ENCODE measurements at places on chromosomes 16 and 17.
A peak's percentile ranks its signal among the peaks of the same experiment; 100 is the strongest.

DNA sequence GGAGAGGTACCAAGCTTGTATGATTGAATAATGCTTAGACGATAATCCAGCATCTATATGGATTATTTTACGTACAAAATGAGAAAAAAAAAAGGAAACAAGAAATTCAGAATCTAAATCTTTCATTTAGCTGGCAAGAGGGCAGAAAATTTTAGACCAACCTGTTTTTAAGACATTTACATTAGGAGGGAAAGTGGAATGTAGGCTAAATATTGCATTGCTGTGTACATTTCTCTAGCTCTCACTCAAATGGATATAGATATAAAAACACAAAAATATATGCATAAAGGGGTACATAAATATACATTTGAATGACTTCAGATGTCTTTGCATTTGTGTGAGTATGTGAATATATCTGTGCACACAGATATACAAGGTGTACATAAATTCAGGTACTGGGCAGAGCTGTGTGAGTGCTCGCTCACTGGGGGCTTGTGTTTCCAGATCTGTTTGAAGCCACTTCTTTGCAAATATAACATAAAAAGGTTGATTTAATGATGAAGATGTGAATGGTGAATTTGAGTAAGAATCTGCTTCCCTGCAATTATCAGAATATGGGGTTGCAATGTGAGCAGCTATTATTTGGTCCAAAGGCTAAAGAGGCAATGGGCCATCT is 14.2 kb upstream of the ZFHX3 start:
- DNase-seq = no peak

DNA sequence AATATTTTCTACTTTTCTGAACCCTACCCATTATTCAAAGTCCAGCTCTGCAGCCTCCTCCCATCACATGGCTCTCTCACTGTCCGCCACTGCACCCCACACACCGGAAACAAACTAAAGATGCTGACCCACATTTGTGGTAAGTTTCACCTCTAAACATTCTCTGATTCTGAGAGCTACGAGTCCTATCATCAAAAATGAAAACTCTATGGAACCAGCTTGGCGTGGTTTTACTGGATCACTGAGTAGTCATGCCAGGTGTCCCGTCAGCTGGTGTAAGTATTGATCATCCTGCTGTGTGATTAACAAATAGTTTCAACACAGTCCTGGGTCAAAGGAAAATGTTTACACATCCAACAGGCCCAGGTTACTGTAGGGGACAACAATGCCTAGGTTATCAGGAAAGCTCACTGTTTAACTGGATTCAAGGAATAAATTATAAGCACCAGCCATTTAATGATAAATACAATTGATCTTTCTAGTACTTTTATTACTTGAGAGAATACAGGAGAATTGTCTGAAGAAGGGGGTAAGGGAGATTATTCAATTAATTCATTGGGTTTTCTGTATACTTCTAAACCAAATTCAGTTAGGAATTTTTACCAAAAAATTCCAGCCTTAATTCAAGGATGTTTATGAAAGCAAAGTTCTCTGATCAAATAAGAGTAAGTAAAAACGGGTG is 33.9 kb downstream of the CYTH1 start:
- DNase-seq = no peak

DNA sequence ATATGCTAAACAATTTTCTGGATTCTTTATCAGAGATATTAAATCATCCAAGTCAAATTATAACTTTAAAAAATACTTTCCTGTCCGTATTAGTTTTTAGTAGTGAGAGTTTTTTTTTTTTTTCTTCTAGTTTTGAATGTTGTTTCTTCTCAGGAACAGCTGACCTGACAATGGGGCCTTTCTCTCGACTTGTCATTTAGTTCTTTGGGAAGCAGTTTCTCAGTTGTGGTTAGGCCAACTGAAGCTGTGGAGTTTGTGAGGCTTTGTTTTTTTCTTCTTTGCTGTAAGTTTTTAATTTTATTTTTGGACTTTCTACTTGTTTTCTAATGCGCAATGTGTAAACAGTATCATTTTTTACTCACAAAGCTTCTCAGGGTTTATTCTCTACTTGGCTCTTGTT is 140.8 kb downstream of the FTO start:
- no peak for DNase-seq

- DNase-seq = no peak
Observed at GRCh38 chr17:56887552-56888467, 26.0 kb downstream of the TRIM25 start.

- no peak for DNase-seq
Observed at GRCh38 chr16:87918338-87918737, 18.0 kb downstream of the CA5A start.

DNA sequence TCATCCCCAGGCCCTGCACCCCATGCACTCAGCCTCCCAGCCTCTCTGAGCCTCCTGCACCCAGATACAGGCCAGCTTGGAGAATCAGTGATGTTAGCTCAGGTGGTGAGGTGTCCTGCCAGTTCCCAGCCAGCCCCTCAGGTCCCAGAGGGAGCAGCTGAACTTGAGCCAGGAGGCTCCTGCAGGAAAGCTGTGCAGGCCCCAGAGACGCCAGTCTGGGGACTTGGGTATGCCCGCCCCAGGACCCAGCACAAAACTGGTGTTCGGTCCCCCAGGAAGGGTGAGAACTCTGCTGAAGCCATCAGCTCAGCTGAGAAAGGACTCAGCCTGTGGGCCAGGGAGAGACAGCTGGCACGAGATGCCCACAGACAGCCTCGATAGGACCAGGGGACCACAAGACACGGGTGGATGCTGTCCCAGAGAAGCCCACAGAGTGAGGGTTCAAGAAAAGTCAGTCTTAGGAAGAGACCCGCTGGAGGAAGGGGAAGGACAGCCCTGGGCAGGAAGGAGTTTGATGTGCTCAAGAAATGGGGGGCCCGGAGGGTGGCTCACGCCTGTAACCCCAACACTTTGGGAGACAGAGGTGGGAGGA is 11.0 kb downstream of the ENDOV start:
- no peak for DNase-seq

GRCh38 chr16:84562174-84562815 is 55.6 kb downstream of the COTL1 start:
- DNase-seq = no peak

GRCh38 chr16:77897129-77897437 is 108.7 kb downstream of the VAT1L start:
- no peak for DNase-seq

DNA sequence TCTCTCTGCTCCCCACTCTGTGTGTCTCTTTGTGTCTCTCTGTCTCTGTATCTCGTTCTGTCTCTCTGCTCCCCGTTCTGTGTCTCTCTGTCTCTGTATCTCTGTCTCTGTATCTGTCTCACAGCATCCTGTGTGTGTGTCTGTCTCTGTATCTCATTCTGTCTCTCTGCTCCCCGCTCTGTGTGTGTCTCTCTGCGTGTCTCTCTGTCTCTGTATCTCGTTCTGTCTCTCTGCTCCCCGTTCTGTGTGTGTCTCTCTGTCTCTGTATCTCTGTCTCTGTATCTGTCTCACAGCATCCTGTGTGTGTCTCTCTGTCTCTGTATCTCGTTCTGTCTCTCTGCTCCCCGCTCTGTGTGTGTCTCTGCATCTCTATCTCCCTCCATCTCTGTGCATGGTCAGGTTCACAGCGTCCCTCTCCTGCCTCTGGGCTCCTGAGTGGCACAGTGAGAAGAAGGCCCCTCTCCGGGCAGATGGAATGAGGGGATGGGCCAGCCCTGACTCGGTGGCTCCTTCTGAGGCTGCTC is 38.9 kb upstream of the CIBAR2 start:
- no peak for DNase-seq

- DNase-seq = no peak
Observed at GRCh38 chr17:77200711-77201110, 59.9 kb downstream of the SEC14L1 start.

DNA sequence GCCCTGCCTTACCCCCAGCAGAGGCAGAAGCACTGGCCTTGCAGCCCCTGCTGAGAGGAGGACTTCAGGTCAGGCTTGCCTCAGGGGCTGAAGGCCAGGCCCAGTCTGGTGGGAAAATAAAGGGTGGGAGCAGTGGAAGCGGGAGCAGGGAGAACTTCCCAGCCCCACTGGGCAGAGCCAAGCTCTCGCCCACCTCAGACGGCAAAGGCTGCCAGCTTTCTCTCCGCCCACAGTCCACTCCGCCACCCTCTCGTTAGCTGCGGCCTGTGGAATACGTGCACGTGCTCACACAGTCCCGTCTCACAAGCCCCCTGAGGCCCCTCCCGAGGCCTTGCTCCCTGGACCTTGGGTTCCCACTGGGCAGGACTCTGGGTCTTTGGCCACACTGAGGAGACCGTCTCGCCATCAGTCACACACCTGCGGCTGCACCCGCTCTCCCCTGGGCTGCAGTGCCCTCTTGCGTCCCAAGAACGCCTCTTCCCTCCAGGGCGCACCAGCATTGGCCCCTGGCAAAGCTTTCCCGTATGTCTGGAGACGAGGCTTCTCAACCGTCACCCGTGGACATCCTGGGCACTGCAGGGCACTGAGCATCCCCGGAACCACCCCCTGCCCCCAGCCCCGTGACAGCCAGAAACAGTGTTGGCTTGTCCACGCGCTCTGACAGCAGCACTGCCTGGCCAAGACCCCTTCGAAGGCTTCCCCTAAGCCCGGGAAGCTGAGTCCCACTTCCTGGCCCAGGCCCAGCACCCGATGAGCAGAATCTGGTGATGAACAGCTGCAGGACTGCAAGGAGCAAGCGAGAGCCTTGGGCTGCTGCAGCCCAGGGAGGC is 8.3 kb downstream of the MRPL28 start:
- peak; percentile 98 for DNase-seq

DNA sequence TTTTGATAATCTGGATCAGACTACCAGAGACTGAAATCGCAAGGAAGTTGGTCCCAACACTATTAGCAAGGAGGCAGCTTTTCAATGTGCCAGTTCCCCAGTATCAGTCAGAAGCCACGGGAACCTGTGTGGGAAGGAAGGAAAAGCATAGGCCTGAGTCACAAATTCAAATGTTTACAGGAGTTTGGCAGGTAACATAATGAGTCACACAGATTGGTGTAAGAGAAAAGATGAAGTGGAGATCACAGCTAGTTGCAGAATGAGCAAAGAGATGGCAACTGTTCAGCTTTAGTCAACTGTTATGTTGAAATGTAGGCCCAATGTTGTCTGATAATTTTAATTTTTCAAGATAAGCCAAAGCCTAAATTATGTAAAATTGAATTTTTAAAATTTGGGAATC is 28.1 kb upstream of the ITGA2B start:
- DNase-seq = peak; percentile 19

- peak; percentile 39 for DNase-seq
Observed at GRCh38 chr16:72530434-72530833, 358.5 kb upstream of the PMFBP1 start.

DNA sequence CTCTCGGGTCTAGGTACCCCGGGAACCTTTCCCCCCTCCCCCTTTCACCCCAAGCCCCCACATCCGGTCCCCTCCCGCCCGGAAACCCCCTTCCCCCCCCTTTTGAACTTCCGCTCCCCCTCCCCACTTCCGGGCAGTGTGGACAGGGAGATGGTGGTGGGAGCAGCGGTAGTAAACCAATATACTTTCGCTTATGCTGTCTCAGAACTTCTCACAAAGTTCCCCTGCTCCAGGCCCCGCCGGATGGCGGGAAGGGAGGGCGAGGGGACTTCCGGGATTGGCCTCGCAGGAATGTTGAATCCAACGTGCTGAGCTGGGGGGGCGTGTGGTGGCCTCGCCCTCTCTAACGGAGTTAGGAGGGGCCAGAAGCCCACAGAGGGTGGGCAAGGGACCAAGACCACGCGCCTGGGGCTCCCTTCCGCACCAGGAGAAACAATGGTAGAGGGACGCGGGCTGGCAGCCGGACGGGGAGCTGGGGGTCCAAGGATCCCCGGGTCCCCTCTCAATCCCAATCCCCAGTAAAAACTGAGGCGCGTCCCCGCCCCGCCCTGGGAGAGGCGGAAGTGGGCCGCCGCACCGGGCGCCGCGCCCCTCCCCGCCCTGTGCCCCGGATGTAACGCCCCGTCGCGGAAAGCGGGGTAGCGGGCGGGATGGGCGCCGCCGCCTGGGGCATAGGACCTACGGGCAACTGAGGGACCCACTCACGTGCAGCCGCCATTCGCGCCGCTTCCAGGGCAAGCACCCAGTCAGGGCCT is 742 bp downstream of the PFN1 start:
- no peak for DNase-seq

DNA sequence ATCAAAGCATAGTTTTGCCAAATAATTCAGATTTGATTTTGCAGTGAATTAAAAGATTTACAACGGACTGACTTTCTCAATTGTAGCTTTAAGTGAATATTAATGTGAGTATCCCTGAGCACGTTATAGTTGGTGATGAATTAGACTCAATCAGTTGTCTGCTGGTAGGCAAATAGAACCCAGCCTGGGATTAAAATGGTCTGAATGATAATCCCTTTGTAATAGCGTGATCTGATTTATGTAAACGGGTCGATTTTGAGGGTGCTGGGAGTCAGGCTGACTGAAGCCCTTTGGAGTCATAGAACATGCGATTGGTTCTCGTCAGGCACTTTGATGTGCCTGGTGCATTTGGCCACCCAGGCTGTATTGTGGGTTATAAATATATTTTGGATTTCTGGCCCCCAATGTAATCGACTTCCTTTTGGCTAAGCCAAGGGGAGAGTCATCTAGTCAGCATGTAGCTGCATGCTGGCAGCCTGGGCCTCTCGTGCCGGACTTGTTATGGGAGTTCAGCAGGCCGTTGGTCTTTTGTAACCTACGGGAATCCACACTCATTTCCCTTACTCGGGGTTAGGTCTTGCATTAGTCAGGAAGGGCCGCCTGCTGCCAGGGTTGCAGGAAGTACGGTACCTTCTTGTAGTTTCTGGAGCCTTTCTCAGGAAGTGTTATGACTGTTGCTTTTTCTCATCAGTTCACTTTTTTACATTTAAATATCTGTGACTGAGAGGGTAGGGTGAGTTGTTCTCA is 5.4 kb downstream of the PGS1 start:
- DNase-seq = peak; percentile 80

GRCh38 chr17:42472709-42473521 is 14.2 kb downstream of the ATP6V0A1 start:
- DNase-seq = no peak

GRCh38 chr17:74532115-74532514 is 840 bp upstream of the CD300LB start:
- no peak for DNase-seq

- no peak for DNase-seq
Observed at GRCh38 chr17:82301300-82301915, 16.0 kb downstream of the CD7 start.

DNA sequence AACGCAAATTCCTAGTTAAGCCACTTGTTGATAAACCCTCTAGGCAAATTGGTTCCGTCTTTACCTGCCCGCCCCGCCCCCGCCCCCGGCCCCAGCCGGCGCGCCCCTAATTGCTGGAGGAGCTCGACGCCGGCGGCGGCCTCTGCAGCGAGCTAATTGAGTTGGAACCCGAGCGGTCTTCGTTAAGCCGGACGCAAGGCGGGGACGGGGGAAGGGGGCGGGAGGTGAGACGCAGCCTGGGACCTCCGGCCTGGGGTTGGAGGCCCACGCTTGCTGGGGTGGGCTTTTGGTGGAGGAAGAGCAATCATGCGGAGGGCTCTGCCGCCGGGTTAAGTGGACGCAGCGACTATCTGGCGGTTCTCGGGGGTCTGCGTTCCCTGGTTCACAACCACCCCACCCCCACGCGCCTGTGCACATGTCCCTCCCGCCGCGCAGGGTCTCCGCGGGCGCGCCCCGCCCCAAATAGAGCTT is 12.7 kb upstream of the FOXF1 start:
- no peak for DNase-seq

Data from H54 (cell line).